ENCODE measurements at places on chromosomes 16 and 17.

GRCh38 chr17:75842411-75842810, 1.8 kb downstream of the UNC13D start:
- no peak for DNase-seq

DNA sequence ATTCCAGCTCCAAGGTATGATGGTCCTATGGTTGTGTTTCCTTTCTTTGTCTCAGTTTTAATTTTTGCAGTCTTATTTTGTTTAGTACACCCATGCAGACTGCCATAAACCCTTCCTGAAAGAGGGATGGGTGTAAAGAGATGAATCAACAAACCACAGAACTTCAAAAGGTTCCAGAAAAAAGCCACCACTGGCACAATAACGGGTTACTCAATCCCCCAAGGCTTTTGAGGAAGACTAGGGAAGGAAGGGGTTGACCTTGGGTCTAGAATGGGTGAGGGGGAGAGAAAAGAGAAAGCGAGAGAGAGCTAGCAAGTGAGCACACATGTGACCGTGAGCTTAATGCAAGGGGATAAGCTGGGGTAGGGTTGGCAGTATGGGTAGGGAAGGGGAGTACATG, 168.1 kb downstream of the XYLT1 start:
- DNase-seq, result no peak

DNA sequence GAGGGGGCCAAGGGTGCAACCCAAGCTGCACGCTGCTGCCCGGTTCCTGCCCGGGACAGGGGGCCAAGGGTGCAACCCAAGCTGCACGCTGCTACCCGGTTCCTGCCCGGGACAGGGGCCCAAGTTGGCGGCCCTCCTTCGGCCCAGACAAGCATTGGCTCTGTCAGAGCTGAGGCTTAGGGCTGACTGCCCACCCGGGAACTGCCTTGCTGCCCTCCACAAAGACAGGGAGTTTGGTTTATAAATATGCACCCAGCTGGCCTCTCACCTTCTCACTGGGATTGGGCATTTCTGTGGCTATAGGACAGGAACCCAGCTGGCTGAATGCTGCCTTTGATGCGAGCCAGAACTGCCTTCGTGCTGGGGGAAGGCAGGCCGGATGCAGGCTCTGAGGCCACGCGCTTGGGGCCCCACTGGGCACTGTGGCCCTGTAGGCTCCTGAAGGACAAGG, 105.7 kb downstream of the IRX5 start:
- DNase-seq, result no peak

GRCh38 chr16:17370223-17370707, 100.5 kb downstream of the XYLT1 start:
- no peak for DNase-seq

DNA sequence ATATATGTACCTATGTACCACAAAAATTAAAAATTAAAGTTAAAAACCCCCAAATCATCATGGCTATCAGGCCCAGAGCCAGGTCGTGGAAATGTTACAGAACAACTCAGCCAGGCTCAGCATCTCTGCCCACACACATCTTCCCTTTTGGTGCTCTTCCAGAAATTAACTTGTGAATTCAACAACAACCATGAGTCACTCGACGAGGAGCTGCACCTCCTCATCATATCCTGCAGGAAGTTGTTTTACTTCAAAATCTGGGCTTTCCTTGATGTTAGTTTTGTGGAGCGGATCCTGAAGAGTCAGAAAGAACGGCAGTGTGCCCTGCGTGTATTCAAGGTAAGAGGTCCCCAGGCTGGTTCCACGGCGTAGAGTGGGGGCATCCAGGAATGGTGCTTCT, 10.6 kb downstream of the FBXO39 start:
- DNase-seq, result no peak

DNA sequence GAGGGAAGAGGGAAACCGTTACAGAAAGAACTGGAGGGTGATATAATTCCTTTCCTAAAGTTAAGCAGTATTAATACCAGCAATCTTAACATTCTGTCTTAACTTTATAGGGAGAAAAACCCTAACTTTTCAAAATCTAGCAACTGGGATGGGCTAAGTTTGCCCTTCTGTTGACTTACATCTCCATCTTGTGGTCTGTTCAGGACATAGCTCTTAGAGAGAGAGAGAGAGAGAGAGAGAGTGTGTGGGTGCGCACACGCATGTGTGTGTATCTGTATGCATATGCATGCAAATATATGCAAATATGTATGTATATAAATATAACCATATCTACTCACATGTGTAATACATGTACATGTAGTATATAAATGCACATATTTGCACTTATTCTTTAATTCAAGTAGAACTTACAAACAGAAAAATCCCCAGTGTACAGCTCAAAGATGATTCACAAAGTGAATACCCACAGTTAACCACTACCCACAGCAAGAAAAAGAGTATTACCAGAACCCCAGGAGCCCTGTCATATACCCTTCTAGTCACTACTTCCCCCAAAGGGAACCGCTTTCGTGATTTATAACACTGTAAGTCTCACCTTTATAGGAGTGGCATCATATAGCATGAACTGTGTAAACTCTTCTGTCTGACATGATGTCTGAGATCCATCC, 46.5 kb downstream of the STX8 start:
- DNase-seq, result no peak

GRCh38 chr16:22098405-22099255, 6.3 kb downstream of the VWA3A start:
- DNase-seq, result no peak

- DNase-seq, result no peak
Measured at GRCh38 chr17:60416368-60416925, 5.8 kb upstream of the CHCT1 start.

- no peak for DNase-seq
Measured at GRCh38 chr17:11901931-11902330, 95.3 kb downstream of the ZNF18 start.

- no peak for DNase-seq
Measured at GRCh38 chr17:47895347-47895855, 635 bp upstream of the SP2 start.

DNA sequence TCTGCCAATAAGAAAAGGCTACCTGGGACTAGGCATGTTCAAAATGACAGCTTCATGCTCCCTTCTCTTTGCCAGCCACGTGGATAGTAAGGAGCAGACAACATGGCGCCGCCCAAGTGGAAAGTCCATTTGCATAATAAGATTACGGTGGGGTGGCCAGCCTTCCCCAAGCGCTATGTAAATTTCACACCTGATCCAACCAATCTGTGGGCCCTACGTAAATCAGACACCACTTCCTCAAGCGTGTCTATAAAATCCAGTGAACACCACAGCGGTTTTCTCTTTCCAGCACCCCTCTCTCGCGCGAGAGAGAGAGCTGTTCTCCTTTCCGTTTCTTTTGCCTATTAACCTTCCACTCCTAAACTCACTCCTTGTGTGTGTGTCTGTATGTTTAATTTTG, 140.3 kb upstream of the ERCC4 start:
- DNase-seq, result no peak

DNA sequence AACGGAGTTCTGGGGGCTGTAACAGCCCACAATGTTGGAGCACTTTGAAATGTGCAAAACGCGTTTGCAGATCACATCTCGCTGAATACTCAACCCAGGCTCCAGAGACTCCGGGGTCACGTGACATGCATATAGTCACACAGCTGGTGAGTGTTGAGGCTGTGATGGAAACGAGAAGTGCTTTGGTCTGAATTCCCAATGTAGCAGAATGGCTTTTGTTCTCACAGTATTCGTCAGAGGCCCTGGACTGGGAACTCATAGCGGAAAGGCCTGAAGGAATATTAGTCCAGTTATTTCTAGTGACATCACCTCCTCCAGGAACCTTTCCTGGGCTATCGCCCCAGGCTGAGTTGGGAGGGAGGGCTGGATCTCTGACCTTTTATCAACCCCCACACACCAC, 95.8 kb upstream of the CRHR1 start:
- no peak for DNase-seq

DNA sequence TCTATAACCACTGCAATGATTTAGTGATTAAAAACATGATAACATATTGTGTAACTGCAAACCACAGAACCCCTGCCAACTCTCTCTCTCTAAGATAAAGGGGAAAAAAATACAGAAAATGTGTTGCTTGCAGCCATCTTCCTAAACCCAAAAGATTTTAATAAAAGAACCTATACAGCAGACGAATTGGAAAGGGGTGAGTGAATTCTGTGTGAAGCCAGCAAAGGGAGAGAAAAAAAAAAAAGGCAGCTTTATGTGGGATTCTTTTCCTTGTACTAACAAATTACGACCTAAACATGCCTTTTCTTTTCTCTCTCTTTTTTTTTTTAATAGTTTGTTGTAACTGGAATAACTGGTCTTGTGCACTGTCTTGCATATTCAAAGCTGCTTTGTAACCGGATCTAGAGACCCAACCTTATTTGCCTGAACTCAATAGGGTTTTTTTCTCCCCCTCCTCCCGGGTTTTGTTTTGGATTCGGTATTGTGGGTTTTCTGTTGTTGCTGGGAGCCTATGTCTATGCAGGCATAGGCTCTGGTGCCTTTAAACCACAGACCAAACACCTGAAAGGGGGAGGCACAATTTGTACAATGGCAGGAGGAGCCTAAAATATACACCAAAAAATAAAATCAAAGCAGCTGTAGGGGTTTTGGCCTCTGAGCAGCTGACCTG, 7.0 kb upstream of the ZFHX3 start:
- no peak for DNase-seq

DNA sequence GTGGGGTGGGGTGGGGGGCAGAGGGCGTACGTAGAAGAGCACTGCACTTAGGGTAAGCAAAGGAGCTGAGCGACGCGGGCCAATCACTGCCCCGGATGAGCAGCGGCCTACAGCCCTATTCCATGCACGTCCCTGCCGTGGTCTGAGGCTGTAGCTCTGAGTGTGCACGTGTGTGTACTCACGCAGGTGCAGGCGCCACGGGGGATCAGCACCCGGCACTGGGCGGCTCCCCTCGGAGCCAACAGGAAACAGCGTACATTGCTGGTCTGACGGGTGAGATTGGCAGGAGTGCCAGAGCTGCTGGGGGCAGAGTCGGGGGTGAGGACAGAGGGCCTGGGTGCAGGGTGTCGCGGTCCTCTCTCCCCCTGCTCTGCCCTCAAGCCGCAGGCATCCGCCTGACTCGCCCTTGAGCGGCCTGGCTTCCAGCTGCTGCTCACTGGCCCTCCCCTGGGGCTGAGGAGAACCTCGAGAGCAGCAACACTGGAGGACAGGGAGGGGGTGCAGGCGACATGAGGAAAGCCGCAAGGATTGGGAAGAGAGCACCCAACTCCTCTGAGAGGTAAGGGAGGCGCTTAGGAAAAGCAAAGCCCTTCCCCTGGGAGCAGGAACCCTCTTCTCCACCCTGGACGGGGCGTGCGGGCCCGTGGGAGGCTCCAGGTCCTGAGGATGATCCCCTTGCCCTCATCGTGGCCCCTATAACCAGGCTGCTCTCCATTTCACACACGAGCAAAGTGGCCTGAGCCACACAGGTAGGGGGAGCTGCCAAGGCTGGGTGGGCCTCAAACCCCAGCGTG, 57.8 kb downstream of the ENGASE start:
- DNase-seq, result no peak

DNA sequence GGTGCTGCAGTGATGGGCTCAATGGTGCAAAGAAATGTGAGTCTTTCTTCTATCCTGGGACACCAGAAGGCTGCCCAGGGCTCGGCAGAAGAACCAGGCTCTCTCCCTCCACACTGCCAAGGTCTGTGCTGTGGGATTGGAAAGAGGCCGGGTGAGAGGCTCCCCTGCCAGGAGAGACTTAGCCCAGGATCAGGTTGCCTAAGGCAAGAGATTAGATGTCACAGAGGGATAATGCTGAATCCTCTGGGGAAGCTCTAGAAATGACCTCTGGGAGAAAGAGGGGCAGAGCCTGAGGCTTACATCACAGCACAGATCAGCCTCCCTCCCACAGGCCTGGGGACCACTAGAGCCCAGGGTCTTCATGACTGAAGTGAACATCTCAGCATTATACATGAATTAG, 5.7 kb upstream of the DOC2B start:
- DNase-seq, result no peak

GRCh38 chr17:75418531-75418930, 13.1 kb upstream of the GRB2 start:
- no peak for DNase-seq

DNA sequence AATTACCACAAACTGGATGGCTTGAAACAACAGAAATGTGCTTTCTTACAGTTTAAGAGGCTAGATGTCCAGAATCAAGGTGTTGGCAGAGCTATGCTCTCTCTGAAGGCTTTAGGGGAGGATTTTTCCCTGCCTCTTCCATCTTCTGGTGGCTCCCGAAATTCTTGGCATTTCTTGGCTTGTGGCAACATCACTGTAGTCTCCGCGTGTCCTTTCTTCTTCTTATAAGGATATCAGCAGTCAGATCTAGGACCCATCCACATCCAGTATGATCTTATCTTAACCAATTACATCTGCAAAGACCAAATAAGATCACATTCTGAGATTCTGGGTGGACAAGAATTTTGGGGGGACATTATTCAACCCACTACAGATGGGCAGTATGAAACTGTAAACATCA, 119.2 kb upstream of the PMFBP1 start:
- DNase-seq, result no peak

DNA sequence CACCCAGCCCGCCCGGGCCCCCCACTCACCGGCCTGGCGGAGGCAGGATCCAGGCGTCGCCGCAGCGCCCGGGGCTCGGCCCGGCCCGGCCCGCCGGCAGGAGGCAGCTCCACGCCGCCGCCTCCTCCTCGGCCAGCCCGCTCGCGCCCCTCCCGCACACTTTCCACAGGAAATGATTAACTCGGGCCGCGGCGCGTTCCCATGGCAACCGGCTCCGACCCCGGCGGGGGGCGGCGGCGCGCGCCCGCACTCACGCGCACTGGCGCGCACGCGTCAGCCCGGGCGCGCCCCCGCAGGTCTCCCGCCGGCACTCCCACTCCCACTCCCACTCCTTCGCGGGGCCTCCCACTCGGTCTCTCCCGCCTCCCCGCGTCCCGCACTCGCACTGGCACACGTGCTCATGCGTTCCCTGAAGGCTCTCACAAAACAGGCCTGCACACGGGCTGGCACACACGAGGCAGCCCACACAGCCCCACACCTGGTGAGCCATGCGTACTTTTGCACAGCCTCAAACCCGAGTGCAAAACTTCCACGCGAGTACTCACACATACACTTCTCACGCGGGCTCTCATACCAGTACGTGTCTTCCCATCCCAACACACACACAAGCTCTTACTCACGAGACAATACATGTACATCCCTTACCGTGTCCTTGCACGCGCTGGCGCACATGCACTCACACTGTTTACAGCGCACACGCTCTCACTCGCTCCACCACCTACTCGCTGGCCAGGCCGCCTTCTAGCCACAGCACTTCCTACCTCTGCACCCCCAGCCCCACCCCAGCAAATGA, at the start of gene KIFC3:
KIFC3 (minus strand) TSS at position 151 of the 793 bp plus-strand sequence. CDS start 4,248 bp downstream, outside the sequence.
- DNase-seq, result peak; percentile 43

DNA sequence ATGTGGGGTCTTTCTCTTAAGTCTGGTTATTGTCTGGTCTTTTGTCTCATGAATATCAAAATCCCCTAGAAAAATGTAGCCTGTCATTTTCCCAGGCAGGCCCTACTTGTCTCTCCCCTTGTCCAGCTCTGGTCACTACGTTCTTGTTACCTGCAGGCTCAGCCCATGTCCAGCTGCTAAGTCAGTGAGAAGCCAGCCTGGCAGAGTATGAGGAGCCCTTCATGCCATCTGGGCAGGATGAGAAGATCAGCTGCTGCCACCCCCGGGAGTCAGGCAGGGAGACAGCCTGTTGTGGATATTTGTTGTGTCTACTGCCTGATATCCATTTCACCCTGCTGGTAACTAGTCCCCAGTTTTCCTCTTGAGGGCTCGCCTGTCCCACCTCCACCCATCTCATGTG, 88.9 kb downstream of the ASIC2 start:
- no peak for DNase-seq

Data from stimulated activated CD4-positive, alpha-beta T cell treated with anti-CD3 and anti-CD28 coated beads, TNF-alpha, amount 100 ng/mL, for 1 hour (primary cell).